ENCODE measurements at places on chromosomes 13 and 19. TPM values are rescaled to one million over a fixed set of nuclear protein-coding genes. Genes with fewer than 3 reads are reported as not detected.

DNA sequence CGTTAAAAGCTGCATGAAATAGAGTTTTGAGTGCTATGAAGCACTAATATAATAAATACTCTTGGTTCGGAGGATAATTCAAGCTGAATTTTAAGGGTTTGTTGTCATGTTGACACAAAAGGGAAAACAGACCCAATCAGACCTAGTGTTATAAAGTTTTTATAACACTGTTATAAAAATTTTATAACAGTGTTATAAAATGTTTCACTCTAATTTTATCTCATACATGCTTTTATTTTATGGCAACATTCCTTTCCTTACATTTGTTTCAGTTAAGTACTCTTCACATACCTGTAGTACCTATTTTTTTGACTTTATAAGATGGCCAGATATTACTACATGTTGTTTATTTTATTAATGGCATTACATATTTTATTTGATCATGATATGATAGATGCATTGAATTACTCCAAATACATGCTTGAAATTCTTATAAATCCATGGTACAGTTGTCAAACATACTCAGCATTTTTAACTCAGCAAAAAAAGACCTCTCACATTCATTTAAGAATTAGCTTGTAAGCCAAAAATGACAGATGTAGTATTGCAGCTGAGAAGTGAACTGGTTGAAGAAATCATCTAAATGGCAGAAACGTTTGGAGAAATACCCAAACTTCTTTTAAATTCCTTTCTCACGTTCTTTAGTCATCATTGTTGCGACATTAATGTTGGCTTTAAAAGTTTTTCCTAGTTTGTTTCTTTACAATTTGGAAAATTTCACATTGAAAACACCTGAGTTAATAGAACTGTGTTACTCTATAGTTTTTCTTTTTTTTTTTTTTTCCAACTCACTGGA, 104.5 kb downstream of the PIBF1 start:
- DNase-seq, result no peak

GRCh38 chr13:46213242-46213641, 1.5 kb downstream of the LRRC63 start:
- no peak for DNase-seq

DNA sequence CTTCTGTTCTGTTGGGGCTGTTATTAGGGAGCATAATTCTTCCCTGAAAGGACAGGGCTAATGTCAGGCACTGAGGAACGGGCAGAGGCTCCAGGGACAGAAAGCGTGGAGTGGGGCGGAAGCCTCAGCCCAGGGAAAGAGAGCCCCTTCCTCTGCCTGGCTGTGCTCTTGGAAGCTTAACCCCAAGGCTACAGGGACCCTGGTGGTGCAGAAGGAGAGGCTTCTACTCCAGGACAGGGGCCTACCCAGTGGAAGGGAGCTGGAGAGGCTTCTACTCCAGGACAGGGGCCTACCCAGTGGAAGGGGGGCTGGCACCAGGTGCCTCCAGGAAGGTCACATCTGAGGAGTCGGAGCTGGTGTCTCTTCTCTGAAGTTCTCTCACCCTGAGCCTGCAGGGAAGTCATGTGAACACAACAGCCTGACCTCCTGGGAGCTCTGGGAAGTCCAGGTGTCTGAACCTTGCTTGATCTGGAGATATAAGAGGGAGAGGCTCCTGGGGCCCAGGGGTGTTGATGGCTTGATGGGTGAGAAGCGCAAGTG, 159.5 kb upstream of the SOX1 start:
- no peak for DNase-seq

The CILP2 gene
- polyA plus RNA-seq, result 0.11 TPM

DNA sequence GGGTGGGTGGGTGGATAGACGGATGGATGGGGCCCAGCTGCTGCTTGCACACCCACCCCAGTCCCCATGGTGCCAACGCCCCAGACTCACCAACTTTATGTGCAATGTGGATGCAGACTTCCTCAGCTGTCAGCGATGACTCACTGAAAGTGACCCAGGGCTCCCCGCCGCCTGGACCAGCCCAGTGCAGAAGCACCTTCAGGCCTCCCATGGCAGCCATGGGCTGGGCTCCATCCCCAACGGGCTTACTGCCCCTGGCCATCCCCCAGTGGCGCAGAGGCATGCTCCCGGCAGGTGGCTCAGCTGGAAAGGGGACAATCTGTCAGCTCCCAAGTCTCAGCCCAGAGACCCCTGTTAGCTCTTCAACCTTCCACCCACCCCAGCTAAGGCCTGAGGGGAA, 2.2 kb downstream of the TYK2 start:
- DNase-seq, result no peak

DNA sequence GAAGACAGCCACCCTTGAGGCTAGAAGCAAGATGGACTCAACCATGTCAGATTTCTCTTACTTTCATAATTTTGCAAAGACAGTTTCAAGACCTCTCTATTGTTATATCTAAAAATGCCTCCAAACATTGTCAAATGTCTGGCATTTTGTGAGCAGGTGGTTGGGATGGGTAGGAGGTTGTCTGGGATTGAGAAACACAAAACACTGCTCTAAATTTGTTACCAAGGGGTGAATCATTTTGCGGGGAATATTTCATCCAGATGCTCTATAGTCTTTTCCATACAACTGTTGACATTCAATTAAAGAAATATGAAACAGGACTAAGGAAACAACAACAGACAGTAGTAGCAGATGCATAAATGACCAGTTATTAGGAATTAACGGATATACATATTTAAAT, 208.2 kb downstream of the ITGBL1 start:
- no peak for DNase-seq

DNA sequence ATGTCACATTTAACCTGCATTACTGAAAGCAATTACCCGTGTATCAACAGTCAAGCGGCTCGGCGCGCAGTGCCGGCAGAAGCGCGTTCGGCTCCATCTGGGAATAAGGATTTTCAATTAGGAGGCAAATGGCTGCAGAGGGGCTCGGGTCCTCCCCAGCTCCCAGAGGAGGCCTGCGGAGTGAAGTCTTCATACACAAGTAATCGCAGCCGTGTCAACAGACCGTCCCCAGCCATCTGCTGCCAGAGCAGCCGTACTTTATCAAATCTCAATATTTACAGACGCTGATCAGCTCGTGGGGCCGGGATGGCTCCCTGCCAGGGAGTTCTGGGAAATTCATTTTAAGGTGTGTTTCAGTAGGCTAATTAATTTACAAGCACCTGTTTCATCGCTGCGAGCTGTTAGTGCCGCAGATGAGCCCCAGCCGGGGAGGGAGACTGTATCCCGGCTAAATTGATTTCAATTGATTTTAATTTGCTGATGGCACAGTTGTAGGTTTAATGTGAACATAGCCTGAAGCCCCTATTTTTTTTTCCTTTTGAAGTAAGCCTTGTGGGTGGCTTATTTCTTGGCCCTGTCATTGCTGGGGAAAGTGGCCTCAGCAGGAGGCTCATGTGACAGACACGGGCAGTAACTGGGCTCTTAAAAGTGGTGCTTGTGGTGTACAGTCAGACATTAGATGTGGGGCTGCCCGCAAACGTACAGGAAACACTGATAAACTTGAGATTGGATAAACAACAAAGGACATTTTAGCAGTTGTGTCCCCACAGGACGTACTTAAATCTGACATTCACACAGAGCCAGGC, 252.7 kb downstream of the TEX29 start:
- DNase-seq, result no peak

GRCh38 chr13:51900471-51900870, 38.7 kb downstream of the CCDC70 start:
- no peak for DNase-seq

DNA sequence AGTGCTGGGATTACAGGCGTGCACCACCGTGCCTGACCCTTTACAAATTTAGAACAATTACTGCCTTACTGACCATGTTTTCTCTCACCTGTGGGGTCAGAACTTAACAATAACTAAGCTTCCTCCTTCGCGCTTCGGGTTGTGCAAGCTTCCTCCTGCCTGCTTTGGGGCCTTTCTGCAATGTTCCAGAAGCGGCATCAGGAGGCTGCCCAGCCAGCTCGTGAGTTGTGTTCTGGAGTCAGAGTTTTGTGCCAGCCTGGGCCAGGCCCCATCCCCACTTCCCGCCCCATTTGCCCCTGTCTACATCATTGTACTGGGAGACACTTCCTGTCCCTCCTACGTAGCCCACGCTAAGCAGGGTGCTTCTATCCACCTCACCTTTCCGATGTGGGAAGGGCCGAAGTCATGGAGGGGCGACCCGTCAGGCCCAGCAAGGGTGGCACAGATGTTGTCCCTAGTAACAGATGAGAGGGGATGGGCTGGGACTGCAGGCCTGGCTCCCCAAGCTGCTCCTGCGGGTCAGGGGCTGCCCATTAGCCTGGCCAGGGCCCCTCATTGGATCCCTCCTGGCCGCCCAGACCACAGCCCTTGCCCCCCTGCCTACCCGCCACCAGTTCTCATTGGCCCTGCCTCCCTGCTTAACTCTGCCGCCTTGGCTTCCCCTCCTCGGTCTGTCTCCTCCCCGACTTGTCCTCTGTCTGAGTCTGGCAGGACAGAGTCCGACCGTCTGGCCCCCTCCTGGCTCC, 13.4 kb downstream of the UHRF1 start:
- DNase-seq, result no peak

- DNase-seq, result no peak
Measured at GRCh38 chr13:73090116-73090822, 31.5 kb downstream of the KLF5 start.

GRCh38 chr13:73061876-73062275, 3.1 kb downstream of the KLF5 start:
- DNase-seq, result no peak

The PRKD2 gene
- polyA plus RNA-seq, result 41.6 TPM

The P2RY11 gene
- polyA plus RNA-seq, result 14.6 TPM

GRCh38 chr19:18295034-18295451, 13.6 kb upstream of the JUND start:
- no peak for DNase-seq

The LGALS14 gene
- polyA plus RNA-seq, result not detected

The CALM3 gene
- polyA plus RNA-seq, result 523 TPM

DNA sequence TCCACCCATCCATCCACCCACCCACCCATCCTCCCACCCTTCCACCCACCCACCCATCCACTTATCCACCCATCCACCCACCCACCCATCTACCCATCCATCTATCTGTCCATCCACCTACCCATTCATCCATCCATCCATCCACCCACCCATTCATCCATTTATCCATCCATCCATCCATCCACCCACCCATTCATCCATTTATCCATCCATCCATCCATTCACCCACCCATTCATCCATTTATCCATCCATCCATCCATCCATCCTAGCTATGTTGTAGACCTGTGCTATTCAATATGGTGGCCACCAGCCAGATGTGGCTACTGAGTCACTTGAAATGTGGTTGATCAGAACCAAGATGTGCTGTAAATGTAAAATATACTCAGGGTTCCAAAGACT, 5.1 kb downstream of the CAMSAP3 start:
- DNase-seq, result no peak

The LILRB1 gene
- 1.0 TPM for polyA plus RNA-seq

DNA sequence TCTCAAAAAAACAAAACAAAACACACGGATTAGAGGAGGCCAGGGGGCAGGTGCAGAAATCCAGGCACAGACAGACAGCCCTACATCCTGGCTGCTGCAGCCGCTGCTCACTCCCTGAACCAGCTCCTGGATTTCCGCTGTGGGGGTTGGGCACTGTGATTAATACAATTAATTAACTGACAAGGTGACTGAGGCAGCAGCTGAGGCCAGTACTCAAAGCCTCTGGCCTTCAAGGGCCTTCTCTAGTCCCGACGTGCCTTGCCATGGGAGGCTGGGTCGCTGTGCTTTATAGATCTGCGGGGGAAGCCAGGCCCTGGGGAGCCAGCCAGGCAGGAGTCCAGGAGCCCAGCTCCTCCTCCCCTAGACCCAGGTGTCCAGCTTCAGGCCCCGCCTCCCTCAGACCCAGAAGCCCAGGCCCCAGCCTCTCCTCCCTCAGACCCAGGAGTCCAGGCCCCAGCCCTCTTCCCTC, 4.6 kb downstream of the NECTIN2 start:
- no peak for DNase-seq

DNA sequence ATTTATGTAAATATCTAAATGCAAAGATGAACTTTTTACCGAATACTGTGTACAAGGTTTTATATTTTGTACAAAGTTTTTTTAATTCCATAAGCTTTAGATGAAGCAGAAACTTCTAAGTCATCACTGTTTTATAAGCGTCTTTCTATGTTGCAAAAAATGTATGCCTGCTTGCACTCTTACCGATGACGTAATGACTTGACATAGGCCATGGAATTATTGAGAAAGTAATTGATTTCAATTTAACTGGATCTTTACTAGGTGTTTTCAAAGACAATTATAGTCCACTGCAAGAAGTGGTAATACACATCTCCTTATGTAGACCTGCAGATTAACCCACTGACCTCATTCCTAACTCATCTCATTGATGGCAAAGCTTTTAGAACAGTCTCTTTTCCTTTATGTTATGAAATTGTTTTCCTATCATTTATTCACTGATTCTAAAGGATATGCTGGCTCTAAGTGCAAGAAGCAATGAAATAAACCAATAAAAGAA, 10.4 kb downstream of the DACH1 start:
- DNase-seq, result no peak

The WASF3 gene
- 59.8 TPM for polyA plus RNA-seq
